Thyroid gland (tissue), 4 donors: ENCODE measurements at places on chromosomes 3 and 15. TPM values are rescaled to one million over a fixed set of nuclear protein-coding genes. Genes with fewer than 3 reads are reported as not detected.

DNA sequence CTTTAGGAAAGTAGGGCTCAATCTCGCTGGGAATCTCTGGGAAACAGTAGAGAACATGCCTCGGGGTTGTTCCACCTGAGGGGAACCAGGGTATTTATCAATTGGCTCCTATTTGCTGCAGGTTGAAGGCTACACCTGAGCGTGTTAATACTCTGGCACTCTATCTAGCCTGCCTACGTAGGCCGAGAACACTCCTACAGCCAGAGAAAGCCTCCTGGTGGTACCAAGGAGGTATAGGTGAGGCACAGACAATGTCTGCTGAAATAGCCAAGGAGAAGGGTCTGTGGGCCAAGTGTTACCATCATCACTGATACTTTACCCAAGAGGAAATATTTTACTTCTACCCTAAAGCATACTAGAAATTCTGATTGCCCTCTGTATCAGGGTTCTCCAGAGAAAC is 341.0 kb upstream of the UBE2E2 start:
- H3K27me3 ChIP-seq: no peaks in the 10 kb centered on the region
- DNase-seq: no peak
- no peaks in the 10 kb centered on the region for H3K36me3 ChIP-seq

GRCh38 chr3:64392001-64392400 is 166.7 kb upstream of the PRICKLE2 start:
- no peaks in the 10 kb centered on the region for H3K36me3 ChIP-seq
- no peaks in the 10 kb centered on the region for H3K27me3 ChIP-seq
- H3K4me1 ChIP-seq: no peaks in the 10 kb centered on the region
- no peak overlapping the region for H3K27ac ChIP-seq

GRCh38 chr15:53297828-53298227 is 461.6 kb downstream of the WDR72 start:
- no peaks in the 10 kb centered on the region for H3K27me3 ChIP-seq
- H3K4me3 ChIP-seq: no peak overlapping the region
- H3K27ac ChIP-seq: no peak overlapping the region

DNA sequence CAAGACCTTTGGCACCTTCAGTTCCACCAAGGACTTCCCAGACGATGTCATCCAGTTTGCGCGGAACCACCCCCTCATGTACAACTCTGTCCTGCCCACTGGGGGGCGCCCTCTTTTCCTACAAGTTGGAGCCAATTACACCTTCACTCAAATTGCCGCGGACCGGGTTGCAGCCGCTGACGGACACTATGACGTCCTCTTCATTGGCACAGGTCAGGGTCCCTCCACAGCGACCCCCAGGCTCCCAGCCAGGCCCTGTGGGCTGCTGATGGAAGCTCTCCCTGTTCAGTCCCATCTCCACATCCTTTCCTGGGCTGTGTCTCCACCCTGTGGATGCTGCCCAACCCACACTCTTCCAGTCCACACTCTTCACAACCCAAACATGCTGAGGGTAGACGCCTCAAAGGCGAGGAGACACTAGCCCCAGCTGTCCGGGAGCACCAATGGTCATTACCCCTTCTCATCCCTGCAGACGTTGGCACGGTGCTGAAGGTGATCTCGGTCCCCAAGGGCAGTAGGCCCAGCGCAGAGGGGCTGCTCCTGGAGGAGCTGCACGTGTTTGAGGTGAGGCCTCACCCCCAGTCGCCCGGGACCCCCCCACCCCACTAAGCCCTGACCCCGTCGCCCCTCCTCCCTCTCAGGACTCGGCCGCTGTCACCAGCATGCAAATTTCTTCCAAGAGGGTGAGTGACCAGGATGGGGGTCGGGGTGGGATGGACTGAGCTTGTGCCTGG is 4.3 kb upstream of the LSMEM2 start:
- no peaks in the 10 kb centered on the region for H3K36me3 ChIP-seq
- H3K4me3 ChIP-seq: no peak overlapping the region
- H3K27me3 ChIP-seq: no peaks in the 10 kb centered on the region
- H3K27ac ChIP-seq: no peak overlapping the region

GRCh38 chr3:16329826-16330129 is 64.8 kb downstream of the OXNAD1 start:
- H3K27me3 ChIP-seq: no peaks in the 10 kb centered on the region
- no peak for DNase-seq
- H3K4me3 ChIP-seq: no peak overlapping the region
- peak overlapping the region; percentile 19 for H3K27ac ChIP-seq
- H3K4me1 ChIP-seq: peaks cover 41% of the 10 kb centered on the region

- H3K4me1 ChIP-seq: no peaks in the 10 kb centered on the region
- no peaks in the 10 kb centered on the region for H3K36me3 ChIP-seq
- no peak for DNase-seq
- no peak overlapping the region for H3K27ac ChIP-seq
- no peak overlapping the region for H3K4me3 ChIP-seq
Measured at GRCh38 chr15:91278951-91279350, 178.9 kb downstream of the SV2B start.

- DNase-seq: peak; percentile 81
- peak overlapping the region; percentile 52 for H3K27ac ChIP-seq
- H3K36me3 ChIP-seq: no peaks in the 10 kb centered on the region
- H3K27me3 ChIP-seq: no peaks in the 10 kb centered on the region
- H3K4me3 ChIP-seq: no peak overlapping the region
Measured at GRCh38 chr15:68608206-68608843, 29.5 kb downstream of the CORO2B start.

GRCh38 chr3:127182848-127183714 is 9.8 kb upstream of the PRR23E start:
- H3K27ac ChIP-seq: no peak overlapping the region
- H3K4me1 ChIP-seq: no peaks in the 10 kb centered on the region
- no peak overlapping the region for H3K4me3 ChIP-seq

GRCh38 chr15:31004220-31004733 is 12.8 kb upstream of the MTMR10 start:
- no peak overlapping the region for H3K27ac ChIP-seq
- no peaks in the 10 kb centered on the region for H3K4me1 ChIP-seq
- DNase-seq: no peak

DNA sequence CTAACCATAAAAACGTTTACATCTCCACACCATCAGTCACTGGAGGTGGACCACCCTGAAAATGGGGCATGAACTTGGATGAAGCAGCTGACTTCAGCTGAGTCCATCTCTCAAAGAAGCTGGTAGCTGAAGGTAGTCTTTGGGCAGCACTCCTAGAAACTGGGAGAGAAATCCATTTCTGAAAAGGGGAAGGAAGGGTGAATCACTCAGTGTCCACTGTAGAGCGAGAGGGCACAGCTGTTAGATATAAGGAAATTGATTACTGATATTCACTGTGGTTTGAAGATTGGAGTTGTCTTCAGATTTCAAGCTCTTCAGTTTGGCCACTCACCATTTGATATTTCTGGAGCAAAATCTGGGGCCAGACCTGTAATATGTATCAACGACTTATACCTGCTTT is 499.0 kb upstream of the UBE2E2 start:
- H3K27ac ChIP-seq: no peak overlapping the region
- DNase-seq: no peak
- no peaks in the 10 kb centered on the region for H3K27me3 ChIP-seq
- H3K4me3 ChIP-seq: no peak overlapping the region
- H3K36me3 ChIP-seq: no peaks in the 10 kb centered on the region

GRCh38 chr3:151306168-151306810 is 10.3 kb downstream of the GPR87 start:
- no peak for DNase-seq
- no peaks in the 10 kb centered on the region for H3K27me3 ChIP-seq
- no peak overlapping the region for H3K27ac ChIP-seq
- no peaks in the 10 kb centered on the region for H3K36me3 ChIP-seq
- no peak overlapping the region for H3K4me3 ChIP-seq
- H3K4me1 ChIP-seq: no peaks in the 10 kb centered on the region

- DNase-seq: no peak
- no peak overlapping the region for H3K4me3 ChIP-seq
- no peaks in the 10 kb centered on the region for H3K4me1 ChIP-seq
Measured at GRCh38 chr3:173139420-173139819, 1.6 kb downstream of the SPATA16 start.

DNA sequence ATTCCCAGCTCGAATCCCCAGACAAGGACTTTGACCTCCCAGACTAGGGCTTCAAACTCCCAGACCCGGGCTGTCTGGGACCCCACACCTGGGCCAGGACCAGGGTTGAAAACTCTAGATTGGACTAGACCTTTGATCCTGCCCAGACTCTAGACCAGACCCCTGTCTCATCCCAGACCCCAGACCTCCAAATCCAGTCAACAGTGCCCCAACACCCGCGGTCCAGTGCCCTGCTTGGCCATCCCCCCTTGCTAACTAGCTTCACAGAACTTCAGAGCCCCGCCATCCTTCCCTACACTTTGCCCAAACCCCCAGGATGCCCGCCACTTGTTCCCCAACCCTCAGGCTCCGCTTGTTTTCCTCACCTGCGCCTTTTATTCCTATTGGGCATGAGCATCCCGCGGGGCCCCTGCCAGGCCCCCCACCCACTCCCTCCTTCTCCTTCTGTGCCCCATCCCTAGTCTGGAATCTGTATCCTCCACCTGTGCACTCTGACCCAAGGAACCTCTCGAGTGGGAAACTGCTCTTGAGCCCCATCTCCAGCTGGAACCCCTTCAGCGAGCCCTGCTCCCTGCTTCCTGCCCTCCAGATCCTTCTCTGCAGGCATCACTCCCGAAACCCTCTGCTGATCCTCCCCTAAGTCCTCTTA is 604 bp downstream of the GNAI2 start:
- H3K4me3 ChIP-seq: peak overlapping the region; percentile 19
- H3K27ac ChIP-seq: peak overlapping the region; percentile 80
- no peak for DNase-seq
- H3K36me3 ChIP-seq: peaks cover 3% of the 10 kb centered on the region
- no peaks in the 10 kb centered on the region for H3K27me3 ChIP-seq

Gene TGM4
- 0.33 TPM for total RNA-seq

GRCh38 chr3:143830786-143831185 is 17.5 kb downstream of the SLC9A9 start:
- no peak overlapping the region for H3K27ac ChIP-seq
- no peak overlapping the region for H3K4me3 ChIP-seq
- no peak for DNase-seq
- no peaks in the 10 kb centered on the region for H3K36me3 ChIP-seq
- H3K27me3 ChIP-seq: no peaks in the 10 kb centered on the region

Gene SPTBN5
- total RNA-seq: 0.40 TPM

DNA sequence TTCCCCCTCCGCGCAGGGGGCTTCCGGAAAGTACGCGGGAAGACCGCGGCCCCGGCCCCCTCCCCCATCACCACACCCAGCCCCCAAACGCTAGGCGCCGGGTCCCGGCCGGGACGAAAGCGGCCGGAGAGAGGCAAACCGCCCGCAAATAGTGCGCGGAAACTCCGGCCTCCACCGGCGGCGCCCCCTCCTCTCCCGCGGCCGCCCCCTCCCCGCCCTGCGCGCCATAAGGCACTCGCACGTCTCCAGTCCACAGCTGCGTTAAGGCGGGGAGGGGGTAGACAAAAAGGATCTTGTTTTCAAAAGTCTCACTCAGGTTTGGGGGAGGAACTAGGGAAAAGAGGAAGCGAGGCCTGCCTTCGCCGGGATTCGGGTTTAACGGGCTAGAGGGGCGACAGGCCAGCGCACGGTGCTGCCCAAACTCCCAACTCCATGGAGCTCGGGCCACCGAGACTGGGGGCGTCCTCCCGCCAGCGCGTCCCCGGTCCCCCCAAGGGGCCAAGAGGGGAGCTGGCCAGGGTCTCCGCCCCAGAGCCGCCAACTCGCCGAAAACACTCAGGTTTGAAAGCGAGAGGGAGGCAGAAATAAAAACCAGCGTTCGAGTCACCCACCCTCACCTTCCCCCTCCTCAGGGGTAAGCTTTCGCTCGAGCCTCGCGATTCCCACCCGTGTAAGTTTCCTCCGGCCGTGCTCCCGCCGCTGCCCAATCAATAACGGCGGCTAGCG is 1.8 kb downstream of the ANP32A start:
- no peaks in the 10 kb centered on the region for H3K27me3 ChIP-seq
- no peaks in the 10 kb centered on the region for H3K36me3 ChIP-seq
- H3K27ac ChIP-seq: peak overlapping the region; percentile 100
- DNase-seq: peak; percentile 50

- DNase-seq: no peak
- no peaks in the 10 kb centered on the region for H3K36me3 ChIP-seq
- H3K4me3 ChIP-seq: no peak overlapping the region
- H3K27me3 ChIP-seq: no peaks in the 10 kb centered on the region
- no peaks in the 10 kb centered on the region for H3K4me1 ChIP-seq
Measured at GRCh38 chr3:85090495-85090894, 131.7 kb downstream of the CADM2 start.

Gene CELSR3
- total RNA-seq: 0.54 TPM

DNA sequence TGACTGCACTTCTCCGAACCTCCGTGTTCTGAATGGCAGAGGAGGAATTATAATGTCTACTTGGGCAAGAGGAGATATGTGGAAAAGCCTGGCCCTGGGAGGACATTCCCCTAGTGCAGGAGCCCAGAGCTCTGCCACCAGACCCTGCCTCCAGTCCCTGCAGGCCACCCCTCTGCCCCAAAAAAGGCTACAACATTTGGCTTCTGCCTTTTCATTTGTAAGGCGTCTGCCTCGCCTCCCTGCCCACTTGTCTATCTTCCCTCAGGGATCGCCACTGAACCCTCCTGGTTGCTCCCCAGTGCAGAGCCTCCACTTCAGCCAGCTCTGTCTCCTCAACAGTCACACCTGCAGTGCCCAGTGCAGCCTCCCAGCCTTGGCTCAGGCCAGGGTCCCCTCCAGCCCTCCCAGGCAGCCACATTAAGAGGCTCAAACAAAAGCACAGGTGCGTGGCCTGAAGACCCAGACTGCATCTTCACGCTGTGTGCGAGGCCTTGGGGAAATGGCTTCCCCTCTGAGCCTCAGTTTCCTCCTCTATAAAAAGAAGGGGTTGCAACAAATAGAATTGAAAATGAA is 125.9 kb upstream of the SMAD3 start:
- no peaks in the 10 kb centered on the region for H3K4me1 ChIP-seq
- DNase-seq: no peak

DNA sequence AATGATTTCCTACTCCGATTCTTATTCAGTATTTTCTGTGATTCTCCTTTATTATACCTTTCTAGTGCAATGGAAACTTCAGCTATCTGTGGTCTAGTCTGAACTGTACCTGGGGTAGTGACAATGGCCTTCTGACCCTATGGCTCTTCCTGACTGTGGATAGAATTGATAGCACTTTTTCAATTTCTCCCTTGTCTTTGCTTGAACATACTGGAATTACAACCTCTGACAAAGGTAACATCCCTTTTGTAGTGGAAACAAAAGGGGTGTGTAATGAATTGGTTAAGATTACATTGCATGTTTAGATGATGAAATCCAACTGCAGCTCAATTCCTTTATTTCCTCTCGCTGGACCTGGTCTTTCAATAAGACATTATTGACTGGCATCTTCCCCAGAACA is 21.0 kb upstream of the SOX2 start:
- DNase-seq: no peak
- H3K27me3 ChIP-seq: no peaks in the 10 kb centered on the region
- H3K36me3 ChIP-seq: no peaks in the 10 kb centered on the region
- no peak overlapping the region for H3K27ac ChIP-seq
- peaks cover 4% of the 10 kb centered on the region for H3K4me1 ChIP-seq
- no peak overlapping the region for H3K4me3 ChIP-seq

GRCh38 chr15:69729167-69729748 is 276.6 kb downstream of the RPLP1 start:
- no peaks in the 10 kb centered on the region for H3K36me3 ChIP-seq
- H3K4me1 ChIP-seq: no peaks in the 10 kb centered on the region
- no peak overlapping the region for H3K4me3 ChIP-seq

Gene XRN1
- 43.2 TPM for total RNA-seq
